ENCODE measurements at places on chromosomes 6 and 20.

DNA sequence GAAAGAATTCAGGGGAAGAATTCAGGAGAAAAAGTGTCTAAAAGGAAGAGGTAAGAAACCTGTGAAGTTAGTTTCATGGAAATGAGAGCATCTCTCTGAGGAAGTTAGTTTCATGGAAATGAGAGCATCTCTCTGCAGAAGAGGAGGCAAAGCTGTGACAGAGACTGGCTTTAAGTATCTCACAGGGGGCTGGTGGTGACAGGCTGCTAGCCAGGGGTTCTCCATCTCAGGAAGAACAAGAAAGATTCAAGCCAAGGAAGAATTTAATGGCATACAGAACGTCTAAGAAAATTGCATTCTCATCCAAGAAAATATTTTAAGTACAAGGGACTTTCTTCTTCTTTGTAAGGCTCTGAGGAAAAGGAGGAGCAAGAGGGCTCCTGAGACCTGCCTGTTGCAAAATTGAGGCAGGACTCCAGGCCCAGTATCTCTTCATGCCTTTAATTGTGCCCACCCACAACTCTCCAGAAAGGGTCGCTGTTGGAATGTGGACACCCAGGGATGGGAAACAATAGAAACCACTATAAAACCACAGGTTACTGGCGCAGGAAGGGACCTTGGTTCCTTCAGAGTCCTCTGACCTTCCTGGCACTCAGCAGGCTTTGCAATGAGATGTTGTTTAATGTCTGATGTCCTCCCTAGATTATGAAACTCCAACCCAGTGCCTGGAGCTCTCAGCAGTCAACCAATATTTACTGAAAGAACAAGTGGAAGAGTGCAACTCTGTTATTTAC is 136.8 kb downstream of the FNDC1 start:
- no peak for DNase-seq

DNA sequence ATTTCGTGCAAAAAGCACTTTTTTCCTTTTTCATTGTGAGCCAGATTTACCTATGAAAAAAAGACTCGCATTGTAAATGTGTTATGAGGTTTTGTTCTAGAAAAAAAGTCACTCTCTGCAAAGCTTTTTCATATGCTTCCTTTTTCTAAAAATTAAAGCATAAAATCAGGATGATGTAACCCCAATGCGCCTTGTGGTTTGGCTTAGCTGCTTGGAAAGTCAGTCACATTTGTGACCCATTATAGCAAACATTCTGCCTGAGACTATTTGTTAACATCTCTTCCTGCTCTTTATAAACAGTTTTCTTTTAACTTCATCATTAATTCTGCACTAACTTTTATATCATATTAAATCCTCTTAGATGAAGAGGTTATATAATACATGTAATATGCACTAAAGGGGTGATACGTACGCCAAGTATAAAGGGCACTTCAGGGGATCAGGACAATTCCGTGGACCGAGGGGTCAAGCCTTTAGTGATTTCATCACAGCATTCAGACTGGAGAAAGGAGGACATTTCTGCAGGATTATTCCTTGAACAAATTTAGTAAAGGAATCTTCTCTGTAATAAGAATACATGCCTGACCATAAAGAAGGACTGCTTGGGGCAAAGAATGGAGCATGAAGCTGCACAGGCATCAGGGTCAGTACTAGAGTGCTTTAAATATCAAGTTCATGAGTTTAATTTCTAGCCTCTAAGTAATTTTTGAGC is 48.1 kb upstream of the SMLR1 start:
- peak; percentile 43 for DNase-seq

- DNase-seq: no peak
These were observed 58.4 kb upstream of the PRDM1 start for GRCh38 chr6:106027758-106028157.

DNA sequence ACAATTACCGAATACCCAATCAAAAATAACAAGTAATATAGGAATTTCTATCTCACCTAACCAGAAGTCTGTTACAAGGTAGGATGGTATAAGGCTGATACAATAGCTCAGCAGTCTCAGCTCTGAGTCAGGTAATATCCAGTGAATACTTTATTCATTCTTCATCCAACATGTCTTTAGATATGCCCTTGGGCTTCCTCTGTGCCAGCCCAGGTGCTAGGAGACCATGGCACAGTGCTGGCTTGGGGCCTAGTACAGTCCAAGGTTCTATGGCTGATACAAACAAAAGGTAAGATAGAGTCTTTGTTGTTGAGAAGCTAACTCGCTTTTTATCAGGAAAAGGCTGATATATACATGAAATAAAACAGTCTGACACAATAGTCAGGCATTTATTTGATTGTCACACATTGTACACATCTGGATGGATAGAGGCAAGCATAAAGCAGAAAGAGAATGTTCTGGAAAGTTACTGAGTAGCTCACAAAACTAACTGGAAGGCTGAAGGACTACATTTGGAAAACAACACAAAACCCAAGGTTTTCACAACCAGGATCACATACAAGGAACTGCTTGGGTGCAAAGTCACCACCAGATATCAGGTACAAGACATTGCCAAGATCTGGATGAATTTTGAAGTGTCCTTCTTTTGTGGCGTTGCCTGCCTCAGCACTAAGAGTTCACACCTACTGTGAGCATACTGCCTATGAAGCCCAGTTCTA is 110.4 kb upstream of the SCAF8 start:
- no peak for DNase-seq

DNA sequence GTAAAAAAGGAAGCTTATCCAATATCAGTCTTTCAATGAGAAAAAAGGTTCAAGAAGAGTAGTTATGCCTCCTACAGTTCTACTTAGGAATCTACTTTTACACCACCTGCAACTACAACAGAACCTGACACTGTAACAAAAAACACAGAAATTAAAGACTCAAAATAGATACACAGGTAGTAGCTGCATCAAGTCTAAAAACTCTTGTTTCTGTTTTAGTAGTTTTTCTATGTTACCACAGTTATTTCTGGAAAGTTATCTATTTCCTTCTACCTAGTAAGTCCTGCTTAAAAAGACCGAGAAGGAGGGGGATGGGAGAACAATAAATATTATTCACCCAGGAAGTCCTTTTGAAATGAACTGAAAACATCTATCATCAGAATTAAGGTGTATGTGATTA is 52.5 kb downstream of the ATG5 start:
- DNase-seq: no peak

DNA sequence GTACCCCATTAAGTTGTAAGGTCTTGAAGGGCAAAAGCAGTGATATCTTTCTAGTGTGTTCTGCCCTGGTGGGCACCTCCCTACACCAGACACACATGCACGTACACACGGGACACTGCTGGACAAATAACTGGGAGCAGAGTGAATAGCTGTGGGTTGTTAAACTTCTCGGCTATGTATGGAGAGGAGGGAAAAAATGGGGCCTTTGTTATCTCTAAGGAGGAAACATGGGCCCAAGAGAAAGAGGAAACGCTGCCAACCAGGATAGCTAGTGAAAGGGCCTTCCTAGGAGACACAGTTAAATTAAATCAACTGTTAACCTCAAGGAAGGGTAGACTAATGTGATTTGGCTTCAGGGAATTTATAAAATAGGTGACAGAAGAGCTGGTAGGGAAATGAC is 169.7 kb downstream of the MYLK4 start:
- no peak for DNase-seq

GRCh38 chr6:31558631-31559500 is 11.5 kb downstream of the NFKBIL1 start:
- DNase-seq: no peak

- DNase-seq: peak; percentile 84
These were observed 648.5 kb downstream of the TFAP2A start for GRCh38 chr6:9766240-9766915.

GRCh38 chr20:63387917-63388316 is 26.8 kb upstream of the CHRNA4 start:
- no peak for DNase-seq

GRCh38 chr6:129453073-129453472 is 256.9 kb downstream of the ARHGAP18 start:
- no peak for DNase-seq

GRCh38 chr6:32666420-32667300 is at the start of gene HLA-DQB1:
HLA-DQB1 (minus strand) TSS chr6:32666657; CDS start chr6:32666607, 50 bp downstream.
- DNase-seq: no peak

DNA sequence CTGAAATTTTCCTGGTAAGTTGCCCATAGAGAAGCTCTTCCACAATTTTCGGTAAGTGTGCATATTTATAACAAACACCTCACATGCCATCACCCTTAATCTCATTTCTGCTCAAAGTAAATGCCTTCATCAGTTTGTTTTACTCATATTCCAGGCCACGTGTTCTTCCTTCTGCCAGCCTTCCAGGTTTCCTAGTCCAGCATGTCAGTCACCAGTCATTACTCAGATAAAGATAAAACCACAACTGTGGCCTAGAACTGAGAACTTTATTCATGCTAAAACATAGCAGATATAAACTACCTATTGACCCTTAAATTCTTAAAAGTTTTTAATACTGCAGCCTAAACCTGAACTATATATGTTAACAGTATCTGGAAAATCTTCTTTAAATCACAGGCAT is 149.5 kb upstream of the SLC22A16 start:
- no peak for DNase-seq

GRCh38 chr6:136740050-136740974 is 52.0 kb downstream of the MAP3K5 start:
- DNase-seq: no peak

DNA sequence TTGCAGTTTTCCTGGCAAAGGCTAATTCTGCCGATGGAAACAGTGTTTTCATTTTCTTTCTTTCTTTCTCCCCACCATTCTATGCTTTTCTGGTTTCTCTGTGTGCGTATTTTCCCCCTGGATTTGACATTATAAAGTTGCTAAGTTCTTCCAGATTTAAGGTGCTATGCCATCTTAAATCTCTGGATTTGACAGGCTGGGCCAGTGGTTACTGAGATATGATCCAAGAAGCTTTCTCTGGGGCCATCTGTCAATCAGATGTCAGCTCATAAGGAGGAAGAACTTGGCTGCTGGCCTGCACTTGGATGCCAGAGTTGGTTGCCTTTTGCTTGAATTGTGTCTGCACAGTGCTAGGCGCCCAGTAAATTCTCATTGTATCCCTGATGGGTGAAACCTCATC is 39.7 kb downstream of the SLC2A10 start:
- no peak for DNase-seq

- DNase-seq: no peak
These were observed 106.3 kb downstream of the RNF144B start for GRCh38 chr6:18493382-18493891.

- no peak for DNase-seq
These were observed 104.4 kb upstream of the TAB2 start for GRCh38 chr6:149212892-149213801.

DNA sequence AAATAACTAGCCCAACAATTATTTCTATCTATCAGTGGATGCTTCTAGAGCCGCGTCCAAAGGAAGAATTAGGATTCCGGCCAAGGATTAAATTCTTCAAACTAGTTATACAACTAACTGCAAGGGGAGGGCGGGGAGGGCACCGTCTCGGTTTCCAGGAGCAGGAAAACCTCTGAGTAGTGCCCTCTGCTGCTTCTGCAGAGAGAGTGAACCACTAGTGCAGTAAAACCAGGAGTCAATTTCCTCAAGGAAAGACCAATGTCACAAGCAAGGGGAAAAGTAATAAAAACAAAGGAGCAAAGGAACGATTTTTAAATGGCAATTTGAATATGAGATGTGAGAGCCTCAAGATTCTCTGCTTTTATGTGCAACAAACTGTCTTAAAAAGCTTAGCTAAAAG is 16.5 kb upstream of the UBE2J1 start:
- no peak for DNase-seq

DNA sequence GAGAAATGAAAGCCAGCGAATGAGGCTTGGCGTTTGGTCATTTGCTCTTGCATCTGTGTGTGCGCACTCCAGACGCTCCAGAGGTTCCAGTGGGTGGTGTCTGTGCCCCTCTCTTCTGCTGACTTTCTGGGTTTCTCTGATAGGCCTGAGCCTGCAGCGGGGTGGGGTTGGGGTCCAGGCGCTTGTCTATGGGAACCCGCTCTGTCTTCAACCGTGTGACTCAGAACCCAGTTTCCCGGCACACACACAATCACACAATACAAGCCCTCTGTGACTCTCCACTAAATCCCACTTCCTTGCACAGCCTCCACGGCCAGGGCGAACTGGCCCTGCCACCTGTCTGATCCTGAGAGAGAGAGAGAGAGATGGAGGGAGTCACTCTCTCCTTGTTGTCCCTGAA is 24.6 kb downstream of the RBM38 start:
- DNase-seq: no peak

DNA sequence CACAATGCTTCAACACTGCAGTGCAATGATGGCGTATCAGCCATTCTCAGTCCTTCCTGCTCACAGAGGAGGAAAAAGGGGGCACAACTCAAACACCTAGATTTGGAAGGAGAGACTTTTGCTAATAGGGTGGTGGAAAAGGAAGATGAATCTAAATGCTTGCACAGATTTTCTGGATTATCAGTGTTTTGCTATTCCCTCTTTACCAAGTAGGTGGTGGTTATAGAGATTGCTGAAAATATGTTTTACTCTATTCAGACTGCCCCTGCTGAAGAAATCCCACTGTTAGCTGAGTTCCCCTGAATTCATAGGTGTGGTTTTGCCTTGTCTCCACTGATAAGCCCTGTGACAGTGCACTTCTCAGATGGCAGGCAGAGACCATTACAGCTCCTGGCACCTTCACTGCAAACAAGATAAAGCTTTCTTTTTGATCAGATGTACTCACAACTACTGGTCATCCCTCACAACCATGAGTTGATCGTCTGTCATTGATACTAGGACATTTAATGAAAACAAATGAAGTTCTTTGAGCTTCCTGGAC is 311.4 kb downstream of the KIF16B start:
- no peak for DNase-seq

DNA sequence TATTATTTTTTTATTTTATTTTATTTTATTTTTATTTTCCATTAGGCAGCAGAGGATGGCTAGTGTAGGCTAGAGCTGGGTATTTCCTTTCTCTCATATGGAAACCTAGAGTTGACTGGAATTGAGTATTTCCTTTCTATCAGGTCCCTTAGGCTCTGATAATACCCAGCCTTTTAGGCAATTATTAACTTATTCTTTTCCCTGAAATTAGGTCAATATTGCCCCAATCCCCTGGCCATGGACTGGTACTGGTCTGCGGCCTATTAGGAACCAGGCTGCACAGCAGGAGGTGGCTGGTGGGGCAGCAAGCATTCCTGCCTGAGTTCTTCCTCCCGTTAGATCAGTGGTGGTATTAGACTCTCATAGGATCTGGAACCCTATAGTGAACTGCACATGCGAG is 632.2 kb downstream of the TENT5A start:
- DNase-seq: no peak
